CD4-positive, alpha-beta T cell treated with Interleukin-12 subunit alpha and Interleukin-12 subunit beta, for 1 hour (primary cell): ENCODE measurements at places on chromosomes 12 and 14.

- DNase-seq, result peak; percentile 60
These were observed 32.2 kb upstream of the GNG2 start for GRCh38 chr14:51828017-51828797.

- no peak for DNase-seq
These were observed 70.0 kb upstream of the GALNT9 start for GRCh38 chr12:132399092-132400010.

DNA sequence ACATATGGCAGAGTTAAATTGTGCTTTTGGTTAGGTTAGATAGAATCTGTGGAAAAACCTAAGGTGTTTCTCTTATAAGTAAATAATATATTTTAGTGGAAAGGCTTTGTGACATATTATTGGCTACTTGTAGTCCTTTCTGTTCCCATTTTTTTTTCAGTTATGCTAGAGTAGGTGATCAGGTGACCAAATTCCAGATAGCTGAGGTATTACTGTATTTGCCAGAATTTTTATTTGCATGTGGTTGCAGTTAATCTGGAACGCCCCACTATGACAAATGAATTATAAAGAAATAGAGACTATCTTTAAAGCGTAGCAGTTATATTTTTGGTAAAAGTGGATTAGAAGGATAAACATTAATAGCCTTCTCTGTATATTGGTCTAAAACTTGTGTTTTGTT is 52.0 kb downstream of the ARHGAP5 start:
- no peak for DNase-seq

DNA sequence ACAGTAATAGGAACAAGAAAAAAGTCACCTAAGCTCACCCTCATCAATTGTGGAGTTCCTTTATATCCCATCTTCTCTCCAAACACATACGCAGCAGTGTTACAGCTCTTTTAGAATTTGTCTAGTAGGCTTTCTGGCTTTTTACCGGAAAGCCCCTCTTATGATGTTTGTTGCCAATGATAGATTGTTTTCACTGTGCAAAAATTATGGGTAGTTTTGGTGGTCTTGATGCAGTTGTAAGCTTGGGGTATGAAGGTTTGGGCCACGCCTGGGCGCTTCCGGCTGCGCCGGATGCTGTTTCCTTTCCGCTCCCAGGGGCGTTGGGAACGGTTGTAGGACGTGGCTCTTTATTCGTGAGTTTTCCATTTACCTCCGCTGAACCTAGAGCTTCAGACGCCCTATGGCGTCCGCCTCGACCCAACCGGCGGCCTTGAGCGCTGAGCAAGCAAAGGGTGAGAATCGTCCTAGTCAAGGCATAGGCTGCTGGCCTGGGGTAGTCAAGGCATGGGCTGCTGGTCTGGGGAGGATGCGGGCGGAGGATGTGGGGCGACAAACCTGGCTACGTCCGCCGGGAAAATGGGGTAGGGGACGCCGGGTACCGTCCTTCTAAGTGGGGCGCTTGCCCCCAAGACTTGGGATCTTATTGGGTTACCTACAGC is at the start of the genes C12orf57 and RNU7-1:
TSS of gene C12orf57 (plus strand) at position 301 of the 659 bp plus-strand sequence. CDS start at position 401, 100 bp downstream.
TSS of gene RNU7-1 (plus strand) at position 95 of the 659 bp plus-strand sequence.
- peak; percentile 88 for DNase-seq

- DNase-seq, result no peak
These were observed 78.8 kb downstream of the TMCC3 start for GRCh38 chr12:94571556-94571955.

DNA sequence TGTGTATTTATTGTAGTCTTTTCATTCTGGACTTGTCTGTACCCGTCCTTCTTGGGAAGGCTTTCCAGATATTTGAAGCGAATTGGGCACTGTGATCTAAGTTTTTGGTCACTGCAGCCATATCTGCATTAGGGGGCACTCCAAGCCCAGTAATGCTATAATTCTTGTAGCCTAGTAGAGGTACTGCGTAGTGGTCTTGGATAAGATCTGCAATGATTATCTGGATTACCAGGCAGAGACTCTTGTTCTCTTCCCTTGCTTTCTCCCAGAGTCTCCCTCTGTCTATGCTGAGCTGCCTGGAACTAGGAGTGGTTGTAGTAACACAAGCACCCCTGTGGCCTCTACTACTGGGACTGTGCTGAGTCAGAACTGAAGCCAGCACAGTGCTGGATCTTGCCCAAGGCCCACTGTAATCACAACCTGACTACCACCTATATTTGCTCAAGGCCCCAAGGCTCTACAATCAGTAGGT is 30.0 kb downstream of the SLC38A2 start:
- peak; percentile 58 for DNase-seq

DNA sequence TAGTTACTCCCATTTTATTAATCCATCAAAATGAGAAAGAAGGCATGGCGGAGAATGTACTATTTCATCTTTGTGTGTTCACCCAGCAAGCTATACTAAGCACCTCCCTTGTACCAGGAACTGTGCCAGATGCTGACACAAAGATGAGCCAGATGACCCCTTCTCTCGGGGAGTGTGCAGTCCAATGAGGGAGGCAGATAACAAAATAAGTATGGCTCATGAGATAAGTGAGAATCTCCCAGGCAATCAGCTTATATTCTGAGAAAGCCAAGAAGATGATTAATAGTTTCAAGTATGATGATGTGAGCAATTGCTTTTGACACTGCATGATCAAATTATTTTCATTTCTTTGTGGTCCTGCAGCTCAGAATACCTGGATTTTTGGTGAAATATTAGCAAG is 1.3 kb upstream of the TMEM233 start:
- DNase-seq, result no peak

DNA sequence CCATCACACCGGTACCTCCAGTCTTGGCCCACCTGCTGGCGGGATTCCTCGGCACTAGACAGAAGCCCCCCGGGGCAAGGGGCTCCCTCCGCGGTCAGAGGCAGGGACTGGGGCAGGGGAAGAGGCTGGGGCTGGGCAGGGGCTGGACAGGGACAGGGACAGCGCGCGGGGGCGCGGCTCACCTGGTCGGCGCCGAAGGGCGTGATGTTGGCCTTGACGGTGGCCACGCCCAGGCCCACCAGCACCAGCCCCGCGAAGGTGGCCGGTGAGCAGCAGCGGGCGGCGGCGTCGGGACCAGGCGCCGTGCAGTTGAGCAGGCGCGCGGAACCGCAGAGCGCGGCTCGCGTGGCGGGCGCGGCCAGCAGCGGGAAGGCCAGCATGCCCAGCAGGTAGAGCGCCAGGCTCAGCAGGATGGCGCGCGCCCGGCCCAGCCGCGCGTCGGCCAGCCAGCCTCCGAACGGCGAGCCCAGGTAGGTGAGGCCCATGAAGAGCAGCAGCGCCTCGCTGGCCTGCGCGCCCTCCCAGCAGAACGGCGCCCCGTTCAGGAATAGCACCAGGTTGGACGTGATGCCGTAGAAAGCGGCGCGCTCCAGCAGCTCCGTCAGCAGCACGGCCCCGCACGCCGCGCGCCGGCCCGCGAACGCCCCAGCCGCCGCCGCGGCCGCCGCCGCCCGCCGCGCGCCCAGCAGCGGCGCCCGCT is 392 bp downstream of the SLC15A4 start:
- no peak for DNase-seq

DNA sequence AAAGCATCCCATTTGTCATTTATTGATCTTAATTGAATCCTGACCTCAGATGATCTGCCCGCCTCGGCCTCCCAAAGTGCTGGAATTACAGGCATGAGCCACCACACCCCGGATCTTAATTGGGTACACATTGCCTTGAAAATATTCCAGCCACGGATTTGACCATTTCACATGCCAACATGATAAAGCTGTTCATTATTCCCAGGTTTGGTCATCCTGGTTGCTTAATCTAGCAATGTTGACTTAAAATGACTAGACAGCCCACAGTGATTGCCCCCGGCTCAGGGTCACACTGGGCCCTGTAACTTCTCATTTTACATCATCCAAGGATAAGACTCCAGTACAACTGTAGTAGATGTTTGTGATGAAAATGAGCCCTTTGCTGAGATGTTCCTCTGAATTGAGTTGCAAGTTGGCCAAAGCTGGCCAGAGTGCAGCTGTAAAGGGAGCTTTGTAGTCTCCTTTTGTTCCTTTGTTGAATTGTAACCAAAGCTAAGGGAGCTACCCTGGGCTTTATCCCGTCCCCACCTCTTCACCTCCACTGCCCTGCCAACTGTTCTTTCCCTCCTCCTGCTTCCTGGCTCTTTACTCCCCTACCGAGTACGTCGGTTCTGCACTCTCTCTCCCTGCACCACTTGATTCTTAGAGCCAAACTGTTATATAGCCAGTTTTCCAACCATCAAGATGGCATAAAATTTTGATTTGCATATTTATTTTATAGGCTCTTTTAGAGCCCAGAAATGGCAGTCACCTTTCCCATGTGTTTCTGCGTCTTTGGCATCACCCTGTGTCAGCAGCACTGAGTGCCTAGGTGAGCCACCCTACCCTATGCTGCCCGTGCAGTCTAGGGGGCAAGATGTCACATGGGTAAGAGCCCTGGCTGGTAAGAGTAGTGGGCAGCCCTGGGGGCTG is 141.3 kb upstream of the HIF1A start:
- no peak for DNase-seq

GRCh38 chr14:101330416-101331140 is 230.7 kb upstream of the DIO3 start:
- DNase-seq, result no peak

- no peak for DNase-seq
These were observed 213.3 kb upstream of the FKBP4 start for GRCh38 chr12:2581293-2582045.

DNA sequence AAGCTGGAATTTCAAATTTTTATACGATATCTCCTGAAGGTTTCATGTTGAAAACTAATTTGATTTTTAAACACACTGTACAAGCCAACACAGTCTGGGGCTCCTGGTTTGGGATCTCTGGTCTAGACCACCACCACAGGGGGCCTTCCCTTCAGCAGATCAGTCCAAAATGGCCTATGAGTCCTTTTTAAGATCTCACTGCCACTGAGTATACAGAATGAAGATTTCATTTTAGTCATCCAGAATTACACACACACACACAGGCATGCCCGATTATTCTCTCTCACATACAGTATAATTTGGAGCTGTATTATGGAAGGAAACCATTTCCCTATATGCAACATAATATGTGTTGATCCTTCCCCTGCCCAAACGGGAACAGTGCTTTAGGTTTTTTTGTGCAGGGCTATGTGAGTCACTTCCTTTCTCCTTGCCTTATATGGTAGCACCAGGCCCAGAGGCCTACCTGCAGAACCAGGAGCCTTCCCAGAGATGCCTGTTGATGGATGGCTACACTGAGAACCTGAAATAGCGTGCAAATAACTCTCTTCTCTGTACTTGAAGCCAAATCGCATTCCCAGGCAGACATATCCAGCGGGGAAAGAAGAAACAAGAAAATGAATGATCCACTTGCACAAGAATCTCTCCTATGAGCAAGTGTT is 28.1 kb upstream of the WNK1 start:
- peak; percentile 50 for DNase-seq

DNA sequence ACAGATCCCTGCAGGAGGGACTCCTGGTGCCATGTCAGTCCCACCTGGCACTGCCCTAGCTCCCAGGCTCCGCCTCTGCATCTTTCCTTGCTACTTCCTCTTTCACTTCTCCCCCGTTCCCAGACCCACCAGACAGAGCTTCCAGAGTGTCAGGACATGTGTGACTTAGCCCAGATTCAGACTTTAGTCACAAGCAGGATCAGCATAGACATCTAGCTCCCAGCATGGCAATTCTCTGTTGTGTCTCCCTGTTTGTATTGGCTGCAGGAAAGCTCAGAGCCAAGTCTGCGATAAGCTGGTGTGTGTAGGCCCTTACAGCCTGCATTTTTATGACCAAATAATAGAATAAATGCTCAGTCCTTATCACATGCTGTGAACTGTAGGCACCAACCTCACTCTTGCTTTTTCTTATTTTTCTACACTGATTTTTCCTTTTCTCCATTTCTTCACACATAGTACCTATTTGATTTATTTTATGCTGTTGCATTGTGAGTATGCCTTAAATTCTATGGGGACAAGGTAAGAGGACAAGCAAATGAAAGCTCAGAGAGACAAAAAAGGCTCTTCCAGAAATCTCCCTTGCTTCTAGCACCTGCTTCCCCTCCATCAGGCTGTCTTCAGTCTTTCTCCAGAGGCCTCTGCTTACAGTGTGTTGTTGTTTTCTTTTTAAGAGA is 5.9 kb downstream of the DHRS2 start:
- no peak for DNase-seq

- no peak for DNase-seq
These were observed 117.7 kb upstream of the FRMD6 start for GRCh38 chr14:51533872-51534553.

DNA sequence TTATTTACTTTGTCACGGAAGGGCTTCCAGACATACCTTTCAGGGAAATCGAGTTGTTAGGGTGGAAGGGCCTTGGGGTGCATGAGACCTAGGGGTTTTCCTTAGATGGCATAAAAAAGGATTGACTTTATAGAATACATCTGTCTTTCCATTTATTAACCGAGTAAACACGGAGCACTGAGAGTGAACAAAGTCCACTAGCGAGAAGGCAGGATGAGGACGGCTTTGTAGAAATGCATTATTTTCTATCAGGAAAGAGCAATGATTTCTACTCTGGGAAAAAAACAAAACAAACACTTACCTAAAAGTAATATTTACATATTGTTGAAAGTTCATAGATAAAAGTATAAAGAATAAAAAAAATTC is 91.8 kb downstream of the RCOR1 start:
- no peak for DNase-seq

DNA sequence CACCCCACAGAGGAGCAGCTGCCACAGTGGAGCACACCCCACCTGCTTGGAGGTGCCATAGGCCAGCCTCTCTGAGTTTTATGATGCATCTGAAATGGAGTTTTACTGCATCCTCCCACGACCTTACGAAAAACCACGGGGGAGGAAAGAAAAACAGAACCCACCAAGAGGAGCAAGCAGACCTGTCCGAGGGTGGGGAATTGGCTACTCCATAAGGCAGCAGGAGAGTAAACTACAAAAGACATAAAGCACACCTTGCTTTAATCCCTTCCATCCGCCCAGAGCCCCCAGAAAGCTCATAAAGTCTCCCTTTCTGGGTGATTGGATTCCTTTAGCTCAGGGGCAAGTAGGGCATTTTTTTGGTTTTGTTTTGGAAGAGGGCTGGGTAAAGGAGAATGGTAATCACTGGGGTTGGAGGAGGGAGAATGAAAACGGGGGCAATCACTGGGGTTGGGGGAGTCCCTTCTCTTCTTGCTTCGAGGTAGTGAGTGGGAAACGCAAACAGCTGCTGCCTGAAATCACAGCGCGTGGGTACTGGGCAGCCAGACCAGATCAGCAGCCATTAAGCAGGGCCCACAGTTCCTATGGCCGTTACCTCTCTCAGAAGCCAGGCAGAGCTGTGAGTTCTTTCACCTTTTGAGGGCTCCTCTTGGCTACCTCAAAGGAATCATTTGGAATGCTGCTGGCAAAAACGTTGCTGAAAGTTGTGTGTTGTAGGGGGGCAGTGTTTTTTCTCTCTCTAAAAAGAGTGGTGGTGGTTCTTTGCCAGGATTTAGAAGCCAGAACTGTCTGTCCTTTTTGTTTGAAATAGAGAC is 433.6 kb downstream of the ZFP36L1 start:
- DNase-seq, result no peak

GRCh38 chr12:56120158-56120846 is 2.2 kb downstream of the ZC3H10 start:
- DNase-seq, result no peak
